ENCODE measurements at places on chromosomes 2 and 18.

DNA sequence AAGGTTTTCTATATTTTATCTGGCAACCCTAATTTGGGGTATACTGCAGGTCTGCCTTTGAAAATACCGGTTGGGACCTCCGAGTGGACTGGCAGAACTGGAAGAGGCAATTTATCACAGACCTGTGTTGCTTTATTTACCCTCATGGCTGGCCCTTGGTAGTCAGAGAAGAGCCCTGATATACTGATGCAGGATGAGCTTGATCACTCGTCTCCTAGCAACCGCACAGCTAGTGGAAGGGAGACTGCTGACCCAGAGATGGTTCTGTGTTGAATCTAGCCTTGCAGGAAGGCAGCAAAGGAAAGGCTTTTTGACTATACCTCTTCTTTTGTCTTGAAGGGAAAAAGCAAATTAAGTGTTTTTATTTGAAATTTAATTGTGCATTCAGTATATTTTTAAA lies 154.7 kb downstream of the EML6 start:
- no peak for DNase-seq

DNA sequence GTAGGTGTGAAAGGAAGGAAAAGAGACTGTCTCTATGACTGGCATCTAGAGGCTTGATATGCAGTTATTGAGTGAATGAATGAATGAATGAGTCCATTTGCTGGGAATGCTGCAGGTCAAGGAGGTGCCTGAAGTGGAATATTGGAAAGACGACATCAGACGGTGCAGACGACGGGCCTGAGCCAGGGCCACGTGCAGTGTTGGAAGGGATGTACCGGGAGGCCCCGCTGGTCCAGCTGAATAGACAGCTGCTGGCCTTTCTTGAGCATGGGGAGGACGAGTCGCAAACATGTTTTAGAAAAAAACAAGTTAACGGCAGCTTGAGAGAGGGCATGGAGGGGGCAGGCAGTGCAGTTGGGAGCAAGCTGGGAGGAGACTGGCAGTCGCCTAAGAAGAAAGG lies 237.1 kb upstream of the PXDN start:
- no peak for DNase-seq

DNA sequence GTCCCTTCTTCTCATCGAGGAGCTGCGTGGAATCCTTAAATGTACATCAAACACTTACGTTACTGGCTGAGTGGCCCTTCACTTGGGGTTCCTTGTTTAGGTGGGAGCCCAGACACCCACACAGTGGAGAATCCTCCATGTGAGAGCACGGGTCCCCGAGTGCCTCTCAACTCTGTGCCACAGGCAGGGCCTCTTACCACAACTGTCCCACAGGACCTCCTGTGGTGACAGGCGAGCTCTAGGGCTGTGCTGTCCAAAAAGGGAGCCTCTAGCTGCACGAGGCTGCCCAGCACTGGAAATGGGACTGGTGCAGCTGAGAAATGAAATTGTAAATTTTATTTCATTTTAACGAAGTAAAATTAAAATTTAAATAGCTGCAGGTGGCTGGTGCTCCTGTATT lies 145.7 kb downstream of the DYSF start:
- DNase-seq, result no peak

GRCh38 chr2:98519851-98520250 lies 75.2 kb downstream of the INPP4A start:
- DNase-seq, result no peak

DNA sequence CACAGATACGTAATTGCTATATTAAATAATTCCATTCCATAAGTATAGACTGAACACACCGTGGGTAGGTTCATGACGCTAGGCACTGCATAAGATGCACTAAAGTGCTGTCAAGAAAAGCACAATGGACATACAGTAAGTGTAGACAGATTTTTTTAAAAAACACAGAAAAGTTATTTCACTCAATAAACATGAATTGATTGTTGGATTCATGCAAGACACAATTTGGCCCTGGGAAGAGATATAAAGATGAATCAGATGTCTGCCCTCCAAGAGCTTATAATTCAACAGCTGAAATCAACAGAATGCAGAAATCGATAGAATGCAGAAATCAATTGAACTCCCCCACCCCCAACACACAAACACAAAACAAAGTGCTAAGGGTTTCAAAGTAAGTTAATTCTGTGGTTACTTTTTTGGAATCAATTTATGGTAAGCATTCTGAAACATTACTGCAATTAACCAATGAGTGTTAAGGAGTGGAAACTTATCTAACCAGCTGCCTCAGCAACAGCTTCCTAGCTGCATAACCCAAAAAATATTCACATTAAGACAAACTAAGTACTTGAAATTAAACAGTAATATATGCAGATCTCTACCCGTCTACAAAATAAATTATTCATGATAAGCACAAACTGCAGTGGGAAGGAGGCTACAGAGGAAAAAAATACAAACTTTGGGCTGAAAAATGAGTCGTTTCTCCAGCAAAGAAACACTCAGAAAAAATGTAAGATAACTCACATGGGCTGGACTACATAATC lies 1.6 kb downstream of the NBAS start:
- DNase-seq, result peak; percentile 46

DNA sequence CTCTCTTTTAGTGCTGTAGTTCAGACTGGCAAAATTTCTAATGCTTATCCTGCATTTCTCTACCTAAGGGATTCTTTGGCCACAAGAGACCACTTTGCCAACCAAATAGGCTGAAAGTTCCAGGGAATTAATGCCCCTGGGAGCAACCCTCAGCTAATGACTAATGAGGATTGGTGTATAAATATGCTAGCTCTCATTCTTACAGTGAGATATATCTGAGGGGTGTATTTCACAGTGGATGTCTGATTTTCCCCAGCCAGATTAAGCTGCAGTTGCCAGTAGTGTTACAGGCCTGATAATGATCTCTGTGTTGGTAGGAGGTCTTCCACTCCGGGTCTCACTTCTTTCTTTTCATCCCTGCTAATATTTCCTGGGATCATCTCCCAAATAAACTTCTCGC lies 90.4 kb downstream of the GULP1 start:
- no peak for DNase-seq

DNA sequence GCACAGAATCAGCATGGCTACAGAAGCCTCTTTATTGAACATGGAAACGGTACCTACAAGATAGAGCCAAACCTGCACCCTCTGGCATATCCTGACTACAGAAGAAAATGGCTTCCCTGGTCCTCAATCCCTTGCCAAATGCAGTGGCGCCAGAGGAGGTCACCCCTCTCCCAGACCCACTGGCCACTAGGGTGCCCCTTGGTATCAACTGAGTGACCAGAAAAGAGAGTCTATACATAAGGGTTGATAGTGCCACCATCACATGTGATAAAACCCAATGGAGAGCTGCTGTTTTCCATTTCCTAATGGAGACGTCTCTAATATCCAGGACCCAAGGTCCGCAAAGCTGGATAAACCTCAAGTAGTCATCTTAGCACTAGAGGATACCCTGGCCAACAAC lies 52.7 kb upstream of the ALK start:
- DNase-seq, result no peak

DNA sequence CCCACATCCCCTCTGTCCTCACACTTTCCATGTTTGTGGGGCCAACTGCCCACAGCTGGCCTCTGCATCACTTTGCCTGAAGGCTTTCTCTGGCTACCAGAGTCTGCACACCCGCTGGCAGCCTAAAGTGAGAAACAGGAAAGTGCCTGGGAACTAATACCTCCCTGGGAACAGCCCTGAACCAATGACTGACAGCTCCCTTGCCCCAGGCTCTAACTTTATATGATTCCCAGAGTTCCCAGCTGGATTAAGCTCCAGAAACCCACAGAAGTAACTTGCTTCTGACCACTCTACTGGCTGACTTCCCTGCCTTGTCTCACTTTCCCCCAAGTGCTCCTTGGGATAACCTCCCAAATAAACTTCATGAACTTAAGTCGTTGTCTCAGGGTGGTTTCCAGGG lies 159.6 kb upstream of the LMAN1 start:
- no peak for DNase-seq

GRCh38 chr2:224147174-224147573 lies 108.1 kb upstream of the SERPINE2 start:
- DNase-seq, result no peak

GRCh38 chr2:106197878-106198277 lies 3.8 kb upstream of the UXS1 start:
- no peak for DNase-seq

All from hematopoietic multipotent progenitor cell treated with erythropoietin and hydrocortisone succinate and interleukin-3 and kit ligand, for 15 days (in vitro differentiated cells).